Progenitor cell of endocrine pancreas (in vitro differentiated cells): ENCODE measurements at places on chromosomes 2 and 18. TPM values are rescaled to one million over a fixed set of nuclear protein-coding genes. Genes with fewer than 3 reads are reported as not detected.

DNA sequence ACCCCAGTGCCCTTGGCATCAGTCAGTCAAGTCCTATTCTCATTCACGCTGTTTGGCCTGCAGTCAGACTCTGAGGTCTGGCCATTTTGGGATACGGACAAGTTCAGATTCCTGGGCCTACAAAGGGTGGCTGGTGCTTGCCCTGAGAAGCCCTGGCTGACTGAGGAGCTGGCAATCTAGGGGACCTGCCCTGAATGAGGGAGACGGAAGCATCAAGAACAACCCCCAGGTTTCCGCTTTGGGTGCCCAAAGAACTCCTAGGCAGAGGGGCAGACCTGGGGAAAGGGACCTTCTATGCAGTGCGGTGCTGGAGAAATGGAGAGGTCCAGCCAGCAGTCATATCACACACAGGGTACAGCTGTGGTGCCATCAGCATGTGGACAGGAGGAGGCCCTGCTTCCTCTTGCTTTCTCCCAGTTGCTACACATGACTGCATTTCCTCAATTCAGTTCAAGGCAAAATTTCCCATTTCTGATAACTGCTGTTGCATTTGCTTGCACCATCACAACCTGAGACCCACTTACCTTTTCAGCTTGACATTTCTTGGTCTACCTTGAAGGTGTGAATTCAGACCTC, 70.9 kb upstream of the LGALSL start:
- H3K27ac ChIP-seq, result no peak overlapping the region
- no peak for DNase-seq
- no peaks in the 10 kb centered on the region for H3K27me3 ChIP-seq
- H3K36me3 ChIP-seq, result no peaks in the 10 kb centered on the region
- peaks cover 3% of the 10 kb centered on the region for H3K4me1 ChIP-seq

GRCh38 chr18:35804377-35804776, 168.1 kb upstream of the RMP24 start:
- H3K36me3 ChIP-seq, result no peaks in the 10 kb centered on the region
- H3K27ac ChIP-seq, result no peak overlapping the region
- H3K27me3 ChIP-seq, result peaks cover 22% of the 10 kb centered on the region
- DNase-seq, result no peak
- H3K4me1 ChIP-seq, result no peaks in the 10 kb centered on the region
- H3K4me3 ChIP-seq, result no peak overlapping the region

DNA sequence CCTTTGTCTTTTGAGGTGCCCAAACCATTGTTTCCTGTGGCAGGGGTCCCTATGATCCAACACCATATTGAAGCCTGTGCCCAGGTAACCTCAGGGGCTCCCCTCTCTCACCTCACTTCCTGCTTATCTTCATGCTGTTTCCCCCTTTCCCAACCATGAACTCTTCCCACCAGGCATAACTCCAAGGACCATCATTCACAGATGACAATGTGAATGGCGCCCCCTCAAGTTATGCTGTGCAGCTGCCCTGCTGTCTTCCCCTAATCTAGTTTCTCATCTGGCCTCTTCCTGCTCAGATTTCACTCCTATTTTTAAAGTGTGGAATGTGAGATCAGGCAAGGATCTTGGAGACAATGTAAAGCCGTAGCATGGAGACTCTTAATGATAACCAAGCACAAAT, 1.4 kb downstream of the GMPPA start:
- no peak for DNase-seq
- peak overlapping the region; percentile 83 for H3K4me3 ChIP-seq
- peaks cover 16% of the 10 kb centered on the region for H3K4me1 ChIP-seq

- no peak overlapping the region for H3K4me3 ChIP-seq
- no peaks in the 10 kb centered on the region for H3K4me1 ChIP-seq
- H3K27ac ChIP-seq, result no peak overlapping the region
- DNase-seq, result no peak
- H3K27me3 ChIP-seq, result no peaks in the 10 kb centered on the region
Observed at GRCh38 chr2:25104736-25105135, 62.9 kb downstream of the EFR3B start.

DNA sequence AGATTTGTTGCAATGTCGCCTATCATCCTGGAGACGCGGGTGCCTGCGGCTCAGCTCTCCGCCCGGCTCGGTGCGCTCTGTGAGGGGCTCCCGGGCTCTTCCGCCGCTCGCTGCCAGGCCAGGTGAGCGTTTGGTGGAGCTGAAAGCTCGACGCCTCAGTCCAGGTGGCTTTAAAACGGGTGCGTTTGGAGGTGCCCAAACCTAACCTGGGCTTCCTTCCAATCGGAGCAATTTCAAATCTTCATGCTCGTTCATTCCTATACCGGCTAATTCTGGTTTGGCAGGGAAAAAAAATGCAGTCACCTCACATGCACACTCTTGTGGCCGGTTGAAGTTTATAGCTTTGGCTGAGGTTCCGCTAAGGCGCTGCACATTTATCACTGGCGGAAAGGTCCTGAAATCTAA, at the start of gene SLC16A14:
Gene SLC16A14, minus strand, starts transcription at position 274 of the 405 bp plus-strand sequence. CDS start 9,572 bp downstream, outside the sequence.
- DNase-seq, result no peak
- no peaks in the 10 kb centered on the region for H3K4me1 ChIP-seq
- no peaks in the 10 kb centered on the region for H3K36me3 ChIP-seq
- H3K27ac ChIP-seq, result peak within 1 kb of the TSS; percentile 94

- no peaks in the 10 kb centered on the region for H3K36me3 ChIP-seq
- no peaks in the 10 kb centered on the region for H3K27me3 ChIP-seq
- H3K4me1 ChIP-seq, result peaks cover 6% of the 10 kb centered on the region
Observed at GRCh38 chr2:69563021-69563420, 80.5 kb downstream of the AAK1 start.

GRCh38 chr2:20444993-20445910, 1.6 kb upstream of the RHOB start:
- peak overlapping the region; percentile 4 for H3K4me3 ChIP-seq
- peaks cover 33% of the 10 kb centered on the region for H3K4me1 ChIP-seq
- DNase-seq, result no peak
- no peaks in the 10 kb centered on the region for H3K27me3 ChIP-seq
- peak overlapping the region; percentile 41 for H3K27ac ChIP-seq

DNA sequence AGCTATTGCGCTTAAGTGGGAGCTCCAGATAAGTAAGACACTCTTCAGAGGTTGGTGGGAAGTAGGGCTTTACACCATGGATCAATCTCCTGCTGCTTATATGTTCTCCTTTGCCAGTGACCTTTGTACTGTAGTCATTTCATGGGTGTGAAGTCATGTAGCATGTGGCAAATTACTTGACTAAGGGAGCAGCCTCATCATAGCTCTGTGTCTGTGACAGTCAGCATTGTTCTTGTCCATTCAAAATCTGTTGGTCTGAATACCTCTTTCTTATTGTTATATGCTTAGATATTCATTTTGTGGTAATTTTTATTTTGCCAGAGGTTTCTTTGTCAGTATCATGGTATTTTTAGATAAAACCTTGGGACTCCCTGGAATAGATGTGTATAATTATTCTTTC, 18.2 kb downstream of the SLC4A1AP start:
- no peak overlapping the region for H3K4me3 ChIP-seq
- no peaks in the 10 kb centered on the region for H3K27me3 ChIP-seq
- no peaks in the 10 kb centered on the region for H3K4me1 ChIP-seq
- peaks cover 21% of the 10 kb centered on the region for H3K36me3 ChIP-seq

GRCh38 chr2:240983361-240983995, 14.9 kb upstream of the SNED1 start:
- H3K27me3 ChIP-seq, result peaks cover 26% of the 10 kb centered on the region
- no peaks in the 10 kb centered on the region for H3K4me1 ChIP-seq
- no peak overlapping the region for H3K4me3 ChIP-seq
- peak; percentile 51 for DNase-seq
- no peak overlapping the region for H3K27ac ChIP-seq

- no peak overlapping the region for H3K27ac ChIP-seq
- H3K4me1 ChIP-seq, result peaks cover 1% of the 10 kb centered on the region
- no peak for DNase-seq
- peaks cover 13% of the 10 kb centered on the region for H3K27me3 ChIP-seq
- H3K36me3 ChIP-seq, result no peaks in the 10 kb centered on the region
Observed at GRCh38 chr2:71947809-71948208, 199.9 kb downstream of the CYP26B1 start.

DNA sequence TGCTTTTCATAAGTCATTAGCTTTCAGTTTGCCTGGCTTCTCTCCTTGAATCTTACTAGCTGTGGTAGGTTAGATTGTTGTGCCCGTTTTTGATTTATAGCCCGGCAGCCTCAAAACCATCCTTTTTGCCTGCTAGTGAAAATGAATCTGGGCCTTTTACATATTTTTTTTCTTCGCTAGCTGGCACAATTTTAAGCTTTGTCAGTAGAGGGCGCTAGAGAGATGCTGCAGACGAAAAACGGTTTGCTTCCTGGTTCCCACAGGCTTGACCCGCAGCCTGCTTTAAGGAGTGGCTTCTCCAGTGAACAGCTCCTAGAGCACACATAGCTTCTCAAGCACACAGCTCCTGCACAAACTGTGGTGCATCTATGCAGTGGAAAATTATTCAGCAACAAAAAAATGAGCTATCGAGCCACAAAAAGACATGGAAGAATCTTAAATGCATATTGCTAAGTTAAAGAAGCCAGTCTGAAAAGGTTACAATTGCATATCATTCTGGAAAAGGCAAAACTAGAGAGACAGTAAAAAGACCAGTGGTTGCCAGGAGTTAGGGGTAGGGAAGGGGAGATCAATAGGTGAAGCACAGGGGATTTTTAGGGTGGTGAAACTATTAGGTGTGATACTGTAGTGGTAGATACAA, 47.9 kb downstream of the E2F6 start:
- no peaks in the 10 kb centered on the region for H3K36me3 ChIP-seq
- H3K27ac ChIP-seq, result no peak overlapping the region
- no peak for DNase-seq
- no peak overlapping the region for H3K4me3 ChIP-seq
- peaks cover under 1% of the 10 kb centered on the region for H3K4me1 ChIP-seq

GRCh38 chr2:60837123-60837522, 44.3 kb upstream of the REL start:
- DNase-seq, result no peak
- H3K4me1 ChIP-seq, result peaks cover 3% of the 10 kb centered on the region
- H3K27ac ChIP-seq, result no peak overlapping the region
- no peaks in the 10 kb centered on the region for H3K36me3 ChIP-seq

GRCh38 chr2:200032895-200033294, 77.5 kb downstream of the MAIP1 start:
- DNase-seq, result no peak
- no peak overlapping the region for H3K4me3 ChIP-seq
- no peaks in the 10 kb centered on the region for H3K4me1 ChIP-seq
- no peak overlapping the region for H3K27ac ChIP-seq
- no peaks in the 10 kb centered on the region for H3K36me3 ChIP-seq

DNA sequence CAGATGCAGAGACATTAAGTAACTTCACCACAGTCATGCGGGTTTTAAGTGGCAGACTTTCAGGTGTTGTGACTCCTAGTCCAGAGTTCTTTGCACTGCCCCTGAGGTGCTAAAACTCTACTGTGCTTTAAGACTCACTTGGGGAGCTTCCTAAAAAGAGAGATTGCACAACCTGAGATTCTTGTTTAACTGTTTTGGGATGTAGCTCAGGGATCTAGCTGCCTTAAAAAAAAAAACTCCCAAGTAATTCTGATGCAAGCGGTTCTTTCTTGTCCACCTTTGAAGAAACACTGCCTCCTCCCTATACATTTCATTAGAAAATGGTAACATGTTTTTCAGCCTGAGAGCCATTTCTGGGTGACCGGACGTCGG, 13.0 kb downstream of the IL37 start:
- H3K27me3 ChIP-seq, result no peaks in the 10 kb centered on the region
- H3K27ac ChIP-seq, result no peak overlapping the region
- DNase-seq, result no peak
- H3K4me1 ChIP-seq, result peaks cover 14% of the 10 kb centered on the region
- H3K36me3 ChIP-seq, result no peaks in the 10 kb centered on the region

DNA sequence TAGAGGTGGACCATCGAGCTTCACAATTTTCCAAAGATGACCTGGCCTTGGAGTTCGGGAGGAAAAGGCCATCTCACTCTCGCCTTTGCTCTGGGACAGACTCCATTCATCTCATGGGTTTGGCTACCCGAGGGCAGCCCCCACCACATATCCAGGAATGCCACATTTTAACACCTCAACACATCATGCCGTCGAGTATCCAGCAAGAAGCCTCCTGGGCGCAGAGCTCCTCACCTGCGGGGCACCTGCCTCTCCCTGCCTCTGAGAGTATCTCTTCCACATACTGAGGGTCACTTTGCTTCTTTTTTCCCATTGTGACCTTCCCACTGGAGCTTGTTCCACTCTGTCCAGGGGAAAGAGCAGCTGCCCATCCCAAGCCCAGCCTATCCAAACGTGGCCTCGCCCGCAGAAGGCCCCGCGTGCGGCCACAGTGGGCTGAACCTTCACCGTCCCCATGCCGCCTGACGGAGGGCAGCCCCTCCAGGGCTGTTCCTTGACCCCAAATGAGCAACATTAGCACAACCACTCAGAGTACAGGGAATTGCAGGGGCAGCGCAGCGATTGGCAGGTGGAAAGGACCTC, 5.5 kb upstream of the LIMS2 start:
- peaks cover 4% of the 10 kb centered on the region for H3K4me1 ChIP-seq
- H3K36me3 ChIP-seq, result no peaks in the 10 kb centered on the region
- H3K4me3 ChIP-seq, result no peak overlapping the region
- no peak for DNase-seq

DNA sequence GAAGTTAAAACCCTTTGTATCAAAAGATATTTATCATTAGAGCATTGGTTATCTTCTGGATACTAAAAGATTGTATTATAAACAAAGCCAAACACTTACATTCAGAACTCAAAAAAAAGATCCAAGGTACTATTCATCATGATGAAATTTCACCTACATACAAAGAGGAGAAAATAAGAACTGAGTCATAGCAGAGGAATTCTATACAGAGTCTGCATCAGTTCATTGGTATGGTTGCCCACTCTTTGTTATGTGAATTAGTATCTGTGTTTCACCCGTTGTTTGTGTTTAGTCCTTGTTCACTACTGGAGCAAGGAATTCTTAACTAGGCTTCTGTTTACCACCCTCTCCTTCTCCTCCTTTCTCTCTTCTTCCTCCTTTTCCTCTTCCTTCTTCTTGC, 157.9 kb downstream of the LNPK start:
- DNase-seq, result no peak
- H3K36me3 ChIP-seq, result no peaks in the 10 kb centered on the region
- H3K4me3 ChIP-seq, result no peak overlapping the region
- H3K4me1 ChIP-seq, result no peaks in the 10 kb centered on the region

- no peaks in the 10 kb centered on the region for H3K36me3 ChIP-seq
- H3K4me3 ChIP-seq, result no peak overlapping the region
- no peak overlapping the region for H3K27ac ChIP-seq
- DNase-seq, result no peak
- peaks cover 4% of the 10 kb centered on the region for H3K4me1 ChIP-seq
- H3K27me3 ChIP-seq, result no peaks in the 10 kb centered on the region
Observed at GRCh38 chr2:115057473-115057872, 615.0 kb downstream of the DPP10 start.

GRCh38 chr2:42342061-42342794, 18.8 kb downstream of the COX7A2L start:
- peaks cover 25% of the 10 kb centered on the region for H3K36me3 ChIP-seq
- peak overlapping the region; percentile 65 for H3K27ac ChIP-seq
- no peaks in the 10 kb centered on the region for H3K27me3 ChIP-seq
- H3K4me1 ChIP-seq, result peaks cover 5% of the 10 kb centered on the region

Gene CFAP221
- total RNA-seq, result 33.0 and 37.4 TPM in 2 replicates

Gene LRPPRC
- total RNA-seq, result 105 and 114 TPM in 2 replicates

Gene TMEM37
- 17.4 and 18.9 TPM in 2 replicates for total RNA-seq

Gene L3MBTL4
- 8.0 and 11.5 TPM in 2 replicates for total RNA-seq

Gene CPO
- total RNA-seq, result 0.24 TPM in 1 of 2 replicates, not detected in the other

Gene TSPYL6
- not detected in 2 replicates for total RNA-seq

Gene MALL
- total RNA-seq, result 6.9 TPM in 2 replicates

Gene NTSR2
- not detected in 2 replicates for total RNA-seq

Gene OTOF
- 0.11 and 0.22 TPM in 2 replicates for total RNA-seq

Gene MYOM1
- total RNA-seq, result 1.1 TPM in 2 replicates

Gene SLC16A14
- total RNA-seq, result 2.4 and 3.6 TPM in 2 replicates
